ENCODE measurements at places on chromosomes 16 and 17. TPM values are rescaled to one million over a fixed set of nuclear protein-coding genes. Genes with fewer than 3 reads are reported as not detected.
A peak's percentile ranks its signal among the peaks of the same experiment; 100 is the strongest.

GRCh38 chr16:58515871-58516767, 802 bp downstream of the SETD6 start:
- peak; percentile 29 for DNase-seq

Gene HSPB9
- not detected for total RNA-seq

- DNase-seq, result no peak
Measured at GRCh38 chr17:45319239-45319703, 2.5 kb upstream of the MAP3K14 start.

Gene SLFN12L
- total RNA-seq, result 1.0 TPM

Gene ARL5C
- not detected for total RNA-seq

Gene HOXB1
- total RNA-seq, result not detected

DNA sequence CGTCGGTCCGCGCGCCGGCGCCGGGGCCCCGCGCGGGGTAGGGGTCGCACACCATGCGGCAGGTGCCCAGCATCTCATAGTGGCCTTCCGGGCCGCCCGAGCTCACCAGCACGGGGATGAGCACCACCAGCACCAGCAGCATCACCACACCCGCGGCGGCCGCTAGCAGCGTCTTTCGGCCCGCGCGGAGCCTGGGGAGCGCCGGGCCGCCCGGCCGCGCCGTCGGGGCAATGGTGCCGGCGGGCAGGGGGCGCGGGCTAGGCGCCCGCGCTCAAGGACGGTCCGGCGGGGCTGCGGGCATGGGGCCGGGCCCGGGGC, 237 bp downstream of the C1QL1 start:
- DNase-seq, result no peak

GRCh38 chr17:4710693-4711634, 532 bp downstream of the ARRB2 start:
- DNase-seq, result peak; percentile 36

GRCh38 chr17:16488968-16489337, 3.0 kb downstream of the LRRC75A start:
- DNase-seq, result no peak

Gene CLEC3A
- total RNA-seq, result not detected

- DNase-seq, result peak; percentile 65
Measured at GRCh38 chr16:1963806-1964505, 670 bp downstream of the RPS2 start.

DNA sequence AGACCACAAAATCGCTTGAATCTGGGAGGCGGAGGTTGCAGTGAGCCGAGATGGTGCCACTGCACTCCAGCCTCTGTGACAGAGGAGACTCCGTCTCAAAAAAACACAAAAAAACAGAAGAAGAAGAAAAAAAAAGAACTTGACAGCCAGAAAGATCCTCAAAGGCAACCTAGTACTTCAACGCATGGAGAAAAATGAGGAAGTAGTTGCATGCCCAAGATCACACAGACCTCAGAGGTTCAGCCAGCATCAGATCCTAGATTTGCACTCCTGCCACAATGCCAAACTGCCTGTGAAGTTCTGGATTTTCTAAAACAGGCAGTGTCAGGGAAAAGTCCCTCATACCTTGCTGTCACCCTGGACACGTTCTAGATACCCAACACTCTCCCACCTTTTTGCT, 1.5 kb downstream of the ATPAF2 start:
- DNase-seq, result no peak

DNA sequence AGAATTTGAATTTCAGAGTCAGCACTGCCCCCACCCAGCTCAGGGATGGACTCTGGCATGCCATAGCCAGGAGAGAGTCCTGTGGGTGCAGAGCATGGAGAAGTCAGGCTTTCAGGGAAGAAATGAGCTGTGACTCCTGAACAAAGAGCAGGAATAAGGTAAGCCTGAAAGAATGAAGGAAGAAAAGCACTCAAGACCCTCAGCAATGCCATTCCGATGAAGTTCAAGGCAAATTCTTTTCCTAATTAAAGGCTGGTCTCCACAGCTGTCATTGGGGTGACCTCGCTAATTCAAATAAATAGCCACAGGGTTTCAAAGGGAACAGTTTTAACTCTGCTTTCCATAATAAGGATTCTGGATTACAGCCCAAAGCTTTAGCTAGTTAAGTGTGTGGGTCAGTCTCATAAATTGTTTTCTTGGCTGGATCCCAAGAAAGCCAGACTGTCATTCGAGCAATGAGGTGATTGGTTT, 31.7 kb downstream of the TOM1L2 start:
- DNase-seq, result no peak

DNA sequence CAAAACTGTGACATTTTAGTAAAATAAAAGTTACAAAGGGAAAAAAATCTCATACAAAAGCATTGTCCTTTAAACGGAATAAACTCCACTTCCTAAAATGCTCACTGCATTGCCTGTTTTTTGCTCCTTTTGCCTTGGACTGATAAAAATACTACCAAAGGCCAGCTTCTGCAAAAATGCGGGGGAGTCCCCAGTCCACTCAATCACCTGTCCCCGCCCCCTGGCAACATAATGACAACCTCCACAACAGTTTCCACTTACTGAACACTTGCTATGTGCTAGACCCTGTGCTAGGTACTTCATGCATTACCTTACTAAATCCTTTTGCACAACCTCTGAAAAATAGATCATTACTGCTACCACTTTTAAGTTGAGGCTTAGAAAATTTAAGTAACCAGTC, 172.7 kb upstream of the CCL2 start:
- DNase-seq, result no peak

- DNase-seq, result no peak
Measured at GRCh38 chr17:74950207-74950606, 14.5 kb downstream of the OTOP3 start.

DNA sequence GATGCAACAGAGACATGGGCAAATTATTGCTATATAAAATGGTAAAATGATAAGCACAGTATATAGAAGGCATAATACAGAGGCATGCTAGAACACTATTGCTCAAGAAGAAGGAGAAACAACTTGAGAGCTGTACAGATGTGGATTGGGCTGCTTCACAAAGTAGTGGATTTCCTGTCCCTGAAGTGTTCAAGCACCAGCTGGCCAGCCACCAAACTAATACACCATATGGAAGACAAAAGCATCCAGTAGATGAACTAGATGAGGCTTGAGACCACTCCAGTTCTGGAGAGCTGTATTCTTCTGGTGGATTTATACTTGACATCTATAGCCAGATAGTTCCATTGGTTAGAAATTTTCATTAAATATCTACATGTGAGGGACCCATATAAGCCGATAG, 134.1 kb upstream of the GNAO1 start:
- DNase-seq, result no peak

Gene LITAFD
- not detected for total RNA-seq

Gene TBC1D3C
- 0.32 TPM for total RNA-seq

DNA sequence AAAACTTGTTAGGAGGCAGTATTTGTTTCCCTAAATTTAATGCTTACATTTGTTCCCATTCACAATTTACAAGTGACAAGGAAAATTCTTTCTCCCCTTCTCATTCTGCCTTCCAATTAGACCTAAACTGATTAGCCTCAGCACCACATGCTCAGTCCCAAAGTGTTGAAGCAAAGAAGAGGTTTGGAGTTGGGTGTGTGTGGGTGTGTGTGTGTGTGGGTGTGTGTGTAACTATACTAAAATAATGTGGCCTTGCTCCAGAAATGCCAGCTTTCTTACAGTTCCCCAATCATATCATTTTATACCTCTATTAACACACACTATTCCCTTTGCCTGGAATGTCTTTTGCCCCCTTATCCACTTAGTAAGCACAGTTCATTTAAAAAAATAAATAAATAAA, 6.9 kb upstream of the UTP6 start:
- DNase-seq, result no peak

Gene IKZF3
- total RNA-seq, result 1.7 TPM

DNA sequence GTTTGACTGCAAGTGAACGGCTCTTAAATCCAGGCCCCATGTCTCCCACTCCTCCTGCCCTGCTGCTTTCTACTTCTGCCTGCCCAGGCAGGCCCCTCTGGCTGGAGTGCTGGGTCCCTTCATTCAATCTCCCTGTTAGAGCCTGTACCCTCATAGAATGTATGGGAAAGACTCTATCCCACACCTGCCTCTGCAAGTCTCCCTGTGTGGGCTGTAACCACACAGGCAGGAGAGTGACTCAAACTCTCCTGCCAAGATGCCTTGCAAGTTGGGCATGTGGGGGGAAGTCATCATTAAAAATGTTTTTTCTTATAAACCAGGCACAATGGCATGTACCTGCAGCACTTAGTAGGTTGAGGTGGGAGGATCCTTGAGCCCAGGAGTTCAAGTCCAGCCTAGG, 77.5 kb downstream of the PLXDC1 start:
- no peak for DNase-seq

GRCh38 chr16:11715246-11715947, 27.3 kb downstream of the TXNDC11 start:
- no peak for DNase-seq

GRCh38 chr17:9115214-9116191, 94.2 kb downstream of the NTN1 start:
- peak; percentile 85 for DNase-seq

- peak; percentile 63 for DNase-seq
Measured at GRCh38 chr16:4272114-4272956, 488 bp downstream of the TFAP4 start.

Gene PLA2G10
- total RNA-seq, result not detected

- no peak for DNase-seq
Measured at GRCh38 chr16:69910964-69911363, 40.2 kb upstream of the CLEC18A start.

DNA sequence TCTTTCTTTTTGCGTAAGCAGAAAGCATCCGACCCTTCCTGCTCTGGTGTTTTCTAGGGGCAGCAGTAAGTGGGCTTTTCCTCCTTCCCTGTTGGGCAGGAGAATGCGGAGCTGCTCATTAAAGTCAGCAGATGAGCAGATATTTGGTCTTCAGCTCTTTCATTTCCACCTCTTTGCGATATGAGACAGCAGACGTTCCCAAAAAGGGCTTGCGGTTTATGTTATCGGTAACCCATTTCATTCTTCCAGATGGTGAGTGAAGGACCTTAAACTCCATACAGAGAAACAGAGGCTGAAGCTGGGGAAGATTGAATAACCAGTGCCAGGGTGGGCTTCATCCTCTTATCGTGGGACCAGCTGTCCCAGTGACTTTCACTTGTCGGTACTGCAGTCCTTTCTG, 40.7 kb downstream of the KSR1 start:
- DNase-seq, result no peak

DNA sequence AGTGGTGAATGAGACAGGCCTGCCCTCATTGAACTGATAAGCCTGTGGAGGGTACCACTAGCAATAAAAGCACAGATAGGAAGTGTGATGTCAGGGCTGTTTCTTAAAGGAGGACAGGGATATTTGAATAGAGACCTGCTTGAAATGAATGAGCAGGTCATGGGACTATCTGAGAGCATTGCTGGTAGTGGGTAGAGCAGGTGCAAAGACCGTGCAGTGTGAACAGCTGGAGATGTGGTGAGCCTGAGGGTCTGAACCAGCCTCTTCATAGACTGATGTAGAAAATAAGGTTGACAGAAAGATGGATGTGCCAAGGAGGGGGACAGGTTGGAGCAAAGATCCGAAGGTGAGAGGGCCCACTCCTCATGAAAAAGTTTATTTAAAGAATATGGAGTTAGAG, 2.4 kb downstream of the NUP93 start:
- no peak for DNase-seq

DNA sequence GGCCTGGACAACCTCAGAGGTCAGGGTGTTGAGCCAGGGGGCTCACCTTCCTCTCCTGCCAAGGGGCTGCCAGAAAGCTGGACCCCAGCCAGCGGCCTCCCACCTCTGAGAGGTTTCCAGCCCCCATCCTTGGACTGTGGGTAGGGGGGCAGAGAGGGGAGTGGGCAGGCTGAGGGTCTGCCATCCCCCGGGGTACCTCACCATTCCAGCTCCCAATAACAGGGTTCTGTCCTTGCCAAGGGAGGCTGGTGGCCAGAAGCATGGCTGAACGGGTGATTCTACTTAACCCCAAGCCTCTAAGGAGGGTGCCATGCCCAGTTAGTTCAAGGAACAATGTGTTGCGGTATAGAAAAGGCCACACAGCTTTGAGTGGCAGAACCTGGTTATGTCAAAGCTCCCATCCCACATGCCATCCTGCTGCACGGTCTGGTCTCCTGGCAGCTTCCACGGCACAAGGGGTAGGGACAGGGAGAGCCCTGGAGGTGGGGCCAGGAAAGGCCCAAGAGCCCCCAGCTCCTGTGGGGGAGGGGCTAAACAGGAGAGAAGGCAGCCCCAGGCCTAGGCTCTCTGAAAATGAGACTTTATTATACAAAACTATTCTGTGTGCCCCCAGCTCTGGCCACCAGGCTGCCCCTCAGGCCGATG, 19.8 kb downstream of the B9D1 start:
- no peak for DNase-seq

Gene KRT28
- total RNA-seq, result not detected

GRCh38 chr16:88752386-88753002, 32.5 kb downstream of the PIEZO1 start:
- DNase-seq, result no peak

- DNase-seq, result no peak
Measured at GRCh38 chr17:34107019-34107418, 148.1 kb upstream of the CCL2 start.

DNA sequence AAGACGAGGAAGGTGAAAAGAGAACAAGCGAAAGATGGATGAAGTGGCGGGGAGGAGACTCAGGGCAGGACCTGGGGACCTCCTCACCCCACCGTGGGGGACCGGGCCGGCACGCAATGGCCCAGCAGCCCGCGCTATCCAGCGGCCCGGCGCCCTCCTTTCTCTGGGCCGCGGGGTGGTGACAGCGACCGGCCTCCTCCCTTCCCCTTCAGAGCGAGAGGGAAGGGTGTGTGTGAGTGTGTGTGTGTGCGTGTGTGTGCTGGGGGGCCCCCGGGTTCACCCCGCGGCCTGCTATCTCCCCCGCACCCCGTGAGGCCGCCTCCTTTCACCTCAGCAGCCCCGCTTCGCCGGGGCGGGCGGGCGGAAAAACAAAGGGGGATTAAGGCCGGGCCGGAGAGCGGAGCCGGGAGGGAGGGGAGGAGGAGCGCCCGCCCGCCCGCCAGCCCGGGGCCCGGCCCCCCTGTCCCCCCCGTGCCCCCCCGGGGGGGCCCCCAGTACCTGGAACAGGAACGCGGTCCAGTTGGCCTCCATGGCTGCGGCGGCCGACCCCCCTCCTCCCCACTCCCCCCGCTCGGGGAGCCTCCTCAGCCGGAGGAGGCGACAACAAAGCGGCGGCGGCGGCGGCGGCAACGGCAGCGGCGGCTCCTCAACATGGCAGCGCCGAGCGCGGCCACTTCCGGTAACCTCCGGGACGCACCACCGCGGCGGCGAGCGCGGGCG, at the start of gene VEZF1:
VEZF1 (minus strand) TSS at position 674 of the 720 bp plus-strand sequence; CDS start at position 531, 143 bp downstream.
- DNase-seq, result peak; percentile 88

DNA sequence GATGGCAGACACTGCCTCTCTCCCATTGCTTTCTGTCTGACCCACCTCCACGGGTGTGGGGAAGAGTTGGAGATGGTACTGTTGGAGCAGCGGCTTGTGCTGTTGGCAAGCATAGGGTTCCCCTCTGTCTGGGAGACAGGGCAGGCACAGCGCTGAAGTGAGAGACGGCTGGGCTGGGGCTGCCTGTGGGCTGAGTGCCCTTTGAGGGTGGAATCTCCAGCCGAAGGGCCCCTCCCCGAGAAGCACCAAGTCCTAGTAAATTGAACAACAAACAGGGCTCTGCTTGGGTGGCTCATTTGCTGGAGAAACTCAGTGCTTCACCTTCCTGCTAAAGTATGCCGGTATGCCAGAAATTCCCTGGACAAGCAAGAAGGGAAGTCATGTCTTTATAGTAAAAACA, 79.7 kb downstream of the KSR1 start:
- no peak for DNase-seq

Measured in left cardiac atrium (tissue), 4 donors.